ENCODE measurements at places on chromosomes 2 and 18. TPM values are rescaled to one million over a fixed set of nuclear protein-coding genes. Genes with fewer than 3 reads are reported as not detected.

The GALNT5 gene
- total RNA-seq = 3.9 TPM

The TEX44 gene
- not detected for total RNA-seq

The TOGARAM2 gene
- total RNA-seq = 0.76 TPM

The FAM124B gene
- not detected for total RNA-seq

- H3K27ac ChIP-seq = no peak overlapping the region
- H3K4me3 ChIP-seq = no peak overlapping the region
- no peaks in the 10 kb centered on the region for H3K4me1 ChIP-seq
- H3K27me3 ChIP-seq = no peaks in the 10 kb centered on the region
Measured at GRCh38 chr2:232521959-232522622, 1.9 kb downstream of the PRSS56 start.

GRCh38 chr2:47234456-47234855 is 79.3 kb upstream of the STPG4 start:
- no peak overlapping the region for H3K4me3 ChIP-seq
- no peaks in the 10 kb centered on the region for H3K36me3 ChIP-seq
- peaks cover 5% of the 10 kb centered on the region for H3K27me3 ChIP-seq
- H3K27ac ChIP-seq = no peak overlapping the region

DNA sequence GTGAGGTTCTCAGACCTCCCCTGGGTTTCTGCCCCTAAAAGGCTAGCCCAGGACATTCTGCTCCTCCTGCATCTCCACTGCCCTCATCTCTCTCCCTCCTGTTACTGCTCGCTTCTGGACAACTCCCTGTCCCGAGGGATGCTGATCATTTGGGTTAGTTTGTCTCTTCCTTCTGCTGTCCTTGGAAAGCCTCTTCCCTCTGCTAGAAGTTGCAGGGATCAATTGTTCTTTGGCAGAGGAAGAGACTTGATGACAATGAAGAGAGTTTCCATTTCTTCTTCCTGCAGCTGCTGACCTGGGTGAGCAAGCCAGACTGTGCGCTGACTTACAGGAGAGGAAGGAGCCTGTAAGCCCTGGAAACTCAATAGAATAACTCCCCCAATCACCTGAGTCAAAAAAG is 68.9 kb downstream of the RDH14 start:
- H3K27ac ChIP-seq = no peak overlapping the region
- no peak overlapping the region for H3K4me3 ChIP-seq
- no peaks in the 10 kb centered on the region for H3K4me1 ChIP-seq
- no peak for DNase-seq
- no peaks in the 10 kb centered on the region for H3K36me3 ChIP-seq
- peaks cover 42% of the 10 kb centered on the region for H3K27me3 ChIP-seq

GRCh38 chr2:159553727-159554126 is 62.6 kb downstream of the BAZ2B start:
- H3K36me3 ChIP-seq = no peaks in the 10 kb centered on the region
- no peaks in the 10 kb centered on the region for H3K4me1 ChIP-seq
- no peak overlapping the region for H3K4me3 ChIP-seq
- no peak for DNase-seq
- H3K27me3 ChIP-seq = no peaks in the 10 kb centered on the region

DNA sequence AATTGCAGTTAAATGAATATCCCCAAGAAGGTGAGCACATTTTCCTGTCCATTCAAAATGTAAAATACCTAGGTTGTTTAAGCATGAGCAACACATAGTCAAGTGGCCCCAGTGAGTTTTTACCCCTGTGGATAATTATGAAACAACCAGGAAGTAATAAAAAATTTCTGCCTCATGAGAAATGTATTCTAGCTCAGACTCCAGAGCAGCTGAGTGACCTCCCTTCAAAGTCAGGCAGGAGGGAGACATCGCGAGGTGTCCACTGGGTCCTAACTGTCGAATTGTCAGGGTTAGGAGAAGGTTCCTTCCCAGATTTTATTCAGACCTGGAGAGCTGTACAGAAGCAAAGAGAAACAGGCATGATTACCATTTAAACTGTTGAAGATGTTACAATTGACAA is 416.6 kb upstream of the SMIM21 start:
- no peak overlapping the region for H3K27ac ChIP-seq
- no peaks in the 10 kb centered on the region for H3K4me1 ChIP-seq
- H3K4me3 ChIP-seq = no peak overlapping the region
- DNase-seq = no peak

DNA sequence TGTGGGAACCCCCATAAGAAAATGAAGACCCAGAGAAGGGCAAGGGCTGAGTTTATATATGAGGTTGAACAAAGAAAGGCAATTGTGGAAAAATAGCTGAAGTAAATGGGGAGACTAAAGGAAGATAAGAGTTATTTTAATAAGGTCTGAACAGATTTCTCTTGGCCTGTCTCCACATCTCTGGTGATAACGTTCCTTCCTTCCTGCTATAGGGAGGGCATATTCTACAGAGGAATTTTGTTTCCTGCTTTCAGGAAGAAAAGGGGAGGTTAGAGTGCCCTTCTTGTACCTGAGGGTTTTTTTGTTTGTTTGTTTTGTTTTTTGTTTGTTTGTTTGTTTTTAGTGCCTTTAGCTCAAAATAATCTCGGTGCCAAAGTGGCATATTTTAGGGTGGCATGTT is 31.6 kb downstream of the MOGAT1 start:
- no peak overlapping the region for H3K27ac ChIP-seq
- H3K27me3 ChIP-seq = no peaks in the 10 kb centered on the region
- peaks cover 8% of the 10 kb centered on the region for H3K4me1 ChIP-seq
- no peak for DNase-seq
- H3K36me3 ChIP-seq = no peaks in the 10 kb centered on the region

DNA sequence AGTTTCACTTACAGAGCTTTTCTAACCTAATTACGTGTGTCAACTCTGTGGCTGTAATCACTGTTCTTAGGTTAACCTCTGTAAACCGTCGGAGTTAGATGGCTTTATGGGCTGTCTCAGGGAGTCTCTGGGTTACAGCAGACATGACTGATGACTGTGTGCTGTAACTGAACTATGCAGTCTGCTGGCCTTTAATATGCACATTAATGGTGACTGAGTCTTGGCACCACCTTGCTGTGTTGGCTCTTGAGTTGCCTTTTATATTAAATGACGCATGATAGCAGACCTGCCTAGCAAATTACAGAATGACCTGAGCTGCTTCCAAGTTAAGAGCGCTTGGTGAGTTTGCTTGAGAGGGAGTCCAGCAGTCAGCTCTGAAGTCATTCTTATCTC is 90.1 kb downstream of the ACKR3 start:
- no peak for DNase-seq
- H3K4me3 ChIP-seq = no peak overlapping the region
- no peaks in the 10 kb centered on the region for H3K4me1 ChIP-seq

- H3K27ac ChIP-seq = no peak overlapping the region
- H3K36me3 ChIP-seq = no peaks in the 10 kb centered on the region
- no peaks in the 10 kb centered on the region for H3K27me3 ChIP-seq
Measured at GRCh38 chr2:13651684-13652131, 935.0 kb downstream of the TRIB2 start.

Measured in HCT116 (cell line).